ENCODE measurements at places on chromosomes 1 and 21. TPM values are rescaled to one million over a fixed set of nuclear protein-coding genes. Genes with fewer than 3 reads are reported as not detected.
A peak's percentile ranks its signal among the peaks of the same experiment; 100 is the strongest.

DNA sequence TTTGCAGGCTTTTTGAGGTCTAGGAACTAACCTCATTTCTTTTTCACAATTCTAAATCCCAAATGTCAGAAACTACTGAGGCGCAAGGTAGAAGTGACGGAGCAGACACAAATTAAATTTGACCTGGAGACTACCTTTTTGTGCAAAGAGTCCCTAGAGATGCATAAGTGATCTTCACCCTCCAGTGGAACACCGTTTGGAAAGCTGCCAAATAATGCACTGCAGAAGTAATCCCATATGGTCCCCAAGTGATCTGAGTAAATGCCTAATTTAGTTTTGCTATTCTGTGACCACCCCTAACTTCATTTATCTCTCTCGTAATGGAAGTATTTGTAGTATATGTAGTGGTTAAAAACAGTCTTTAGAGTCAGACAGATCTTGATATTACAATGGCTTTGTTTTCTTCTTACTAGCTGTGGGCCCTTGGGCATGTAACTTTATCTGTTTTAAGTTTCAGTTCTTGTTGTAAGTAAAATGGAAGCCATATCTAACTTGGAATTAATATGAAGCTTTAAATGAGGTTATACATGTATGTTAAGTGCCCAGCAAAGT is 70.4 kb upstream of the IPO9 start:
- peaks cover 35% of the 10 kb centered on the region for H3K4me1 ChIP-seq
- H3K4me3 ChIP-seq: no peak overlapping the region
- no peaks in the 10 kb centered on the region for H3K36me3 ChIP-seq

DNA sequence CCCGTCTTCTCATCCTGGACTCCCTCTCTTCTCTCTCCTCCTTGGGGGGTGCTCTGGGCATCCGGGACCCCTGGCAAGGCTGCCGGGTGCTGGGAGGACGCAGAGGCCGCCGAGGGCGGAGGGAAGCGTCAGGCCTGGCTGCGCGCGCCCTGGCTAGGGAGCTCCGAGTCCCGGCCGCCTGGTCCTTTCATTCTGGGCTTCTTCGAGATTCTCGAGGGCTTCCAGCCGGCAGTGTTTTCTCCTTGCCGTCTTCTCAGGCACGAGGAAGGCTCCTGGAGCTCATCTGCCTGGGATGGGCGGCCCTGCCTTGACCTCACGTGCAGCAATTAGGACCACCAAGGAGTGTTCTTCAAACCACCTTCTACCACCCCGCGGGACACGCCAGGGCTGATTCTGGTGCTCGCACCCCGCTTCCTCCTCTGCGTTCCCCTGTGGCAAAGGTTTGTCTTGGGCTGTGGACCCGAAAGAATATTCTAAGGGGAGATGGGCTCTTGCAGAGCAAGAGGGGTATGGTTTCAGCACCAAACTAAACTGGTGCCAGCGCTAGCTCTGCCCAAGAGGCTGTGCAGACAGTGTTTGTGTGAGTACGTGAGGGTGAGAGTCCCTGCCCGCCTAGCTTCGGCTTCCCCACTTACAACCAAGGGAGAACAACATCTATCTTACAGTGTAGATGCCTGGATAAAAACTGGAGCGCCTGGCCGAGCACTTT is 36.5 kb downstream of the PIK3CD start:
- no peak for DNase-seq
- no peaks in the 10 kb centered on the region for H3K27me3 ChIP-seq
- H3K4me3 ChIP-seq: peak overlapping the region; percentile 66
- peaks cover 8% of the 10 kb centered on the region for H3K36me3 ChIP-seq
- peaks cover 39% of the 10 kb centered on the region for H3K4me1 ChIP-seq
- peak overlapping the region; percentile 31 for H3K27ac ChIP-seq

Gene PTAFR
- 52.8 TPM for total RNA-seq

Gene LCE2A
- total RNA-seq: not detected

DNA sequence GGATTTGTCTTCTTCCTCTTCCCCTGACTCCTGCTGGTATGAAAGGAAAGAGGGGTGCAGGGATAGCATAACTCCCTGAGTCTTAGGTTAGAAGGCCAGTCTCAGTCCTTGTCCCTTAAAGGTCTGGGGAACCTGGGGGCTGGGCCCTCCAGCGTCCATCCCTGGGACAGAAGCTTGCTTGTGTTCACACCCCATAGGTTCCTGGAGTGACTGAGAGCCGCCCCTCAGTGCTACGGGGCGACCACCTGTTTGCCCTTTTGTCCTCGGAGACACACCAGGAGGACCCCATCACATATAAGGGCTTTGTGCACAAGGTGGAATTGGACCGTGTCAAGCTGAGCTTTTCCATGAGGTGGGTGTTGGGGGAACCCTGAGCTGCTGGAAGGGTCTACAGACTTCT is 13.1 kb downstream of the RHOC start:
- H3K4me3 ChIP-seq: no peak overlapping the region
- peaks cover 5% of the 10 kb centered on the region for H3K4me1 ChIP-seq
- DNase-seq: no peak
- peaks cover 95% of the 10 kb centered on the region for H3K36me3 ChIP-seq
- no peak overlapping the region for H3K27ac ChIP-seq

DNA sequence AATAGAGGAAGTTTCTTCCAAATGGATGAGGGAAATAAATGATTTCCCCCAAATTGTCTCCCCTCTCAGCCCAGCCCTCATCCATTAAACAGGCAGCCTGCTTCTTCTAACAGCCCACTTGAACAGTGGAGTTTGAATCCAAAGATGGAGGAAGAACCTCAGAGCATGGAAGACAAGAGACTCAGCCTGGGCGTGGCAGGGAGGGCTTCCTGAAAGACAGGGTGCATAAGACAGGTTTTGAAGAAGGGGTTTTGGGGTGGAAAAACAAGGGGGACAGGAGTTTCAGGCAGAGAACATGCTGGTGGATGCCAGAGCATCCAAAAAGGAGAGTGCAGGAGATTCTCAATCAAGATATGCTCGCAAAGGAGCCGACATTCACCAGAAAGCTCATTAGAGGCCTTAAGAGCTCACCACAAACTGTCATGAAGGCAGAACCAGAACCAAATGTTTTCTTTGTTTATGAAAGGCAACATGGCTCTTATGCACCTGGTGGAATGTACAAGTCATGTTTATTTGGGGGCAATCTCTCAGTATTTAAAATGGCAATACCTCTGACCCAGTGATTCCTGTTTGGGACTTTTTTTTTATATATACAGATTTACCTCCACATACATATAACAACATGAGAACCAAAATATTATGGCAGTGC is 26.5 kb upstream of the TSPEAR start:
- H3K27ac ChIP-seq: no peak overlapping the region
- no peaks in the 10 kb centered on the region for H3K4me1 ChIP-seq
- H3K27me3 ChIP-seq: no peaks in the 10 kb centered on the region
- no peak overlapping the region for H3K4me3 ChIP-seq

DNA sequence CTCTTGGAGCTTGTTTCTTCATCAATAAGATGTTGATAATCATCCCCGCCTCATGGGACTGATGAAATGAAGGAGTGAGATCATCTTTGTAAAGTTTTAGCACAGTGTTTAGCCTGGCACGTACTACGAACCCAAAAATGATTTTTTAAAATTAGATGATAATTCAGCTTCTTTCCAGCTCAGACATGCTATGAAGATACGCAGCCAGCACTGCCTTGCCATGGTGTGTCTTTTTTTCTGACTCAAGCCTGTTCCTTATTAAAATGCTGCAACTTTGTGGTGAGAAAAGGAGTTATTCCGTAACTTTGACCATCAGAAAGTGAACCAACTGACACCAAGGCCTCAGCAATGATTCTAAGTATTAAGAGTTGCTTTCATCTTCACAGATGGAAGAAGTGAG is 269.0 kb downstream of the LTN1 start:
- no peak overlapping the region for H3K27ac ChIP-seq
- no peak overlapping the region for H3K4me3 ChIP-seq
- H3K27me3 ChIP-seq: no peaks in the 10 kb centered on the region
- no peak for DNase-seq

DNA sequence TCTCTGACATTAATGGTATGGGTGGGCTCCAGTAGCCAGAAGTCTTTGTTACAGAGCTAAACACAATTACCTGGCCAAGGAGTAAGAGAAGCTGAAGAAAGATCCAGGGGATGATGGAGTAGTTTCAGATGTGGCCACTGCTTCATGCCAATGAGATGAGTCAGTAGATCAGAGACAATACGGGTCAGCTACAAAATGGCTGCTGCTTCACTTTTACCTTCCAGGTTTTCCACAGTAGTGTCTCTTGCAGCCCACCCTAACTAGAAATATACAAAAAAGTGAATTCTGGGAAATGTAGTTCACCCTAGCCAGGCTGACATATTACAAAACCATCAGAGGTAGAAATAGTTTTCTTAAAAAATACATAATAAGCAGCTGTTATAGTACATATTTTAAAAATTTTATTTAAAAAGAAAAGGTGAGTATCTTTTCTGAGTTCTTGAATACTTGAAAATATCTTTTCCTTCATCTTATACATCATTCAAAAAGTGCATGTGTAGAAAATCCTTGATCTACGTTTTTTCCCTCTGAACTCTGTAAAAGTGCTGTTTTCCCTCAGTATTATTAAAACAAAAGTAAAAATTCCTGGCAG is 36.1 kb downstream of the LRIF1 start:
- no peaks in the 10 kb centered on the region for H3K4me1 ChIP-seq
- H3K36me3 ChIP-seq: no peaks in the 10 kb centered on the region
- no peak overlapping the region for H3K27ac ChIP-seq

- no peaks in the 10 kb centered on the region for H3K4me1 ChIP-seq
- no peak overlapping the region for H3K27ac ChIP-seq
- no peak overlapping the region for H3K4me3 ChIP-seq
- no peak for DNase-seq
These were observed 1.1 kb downstream of the TNFRSF25 start for GRCh38 chr1:6464915-6465314.

Gene MAP3K21
- total RNA-seq: 9.2 TPM

DNA sequence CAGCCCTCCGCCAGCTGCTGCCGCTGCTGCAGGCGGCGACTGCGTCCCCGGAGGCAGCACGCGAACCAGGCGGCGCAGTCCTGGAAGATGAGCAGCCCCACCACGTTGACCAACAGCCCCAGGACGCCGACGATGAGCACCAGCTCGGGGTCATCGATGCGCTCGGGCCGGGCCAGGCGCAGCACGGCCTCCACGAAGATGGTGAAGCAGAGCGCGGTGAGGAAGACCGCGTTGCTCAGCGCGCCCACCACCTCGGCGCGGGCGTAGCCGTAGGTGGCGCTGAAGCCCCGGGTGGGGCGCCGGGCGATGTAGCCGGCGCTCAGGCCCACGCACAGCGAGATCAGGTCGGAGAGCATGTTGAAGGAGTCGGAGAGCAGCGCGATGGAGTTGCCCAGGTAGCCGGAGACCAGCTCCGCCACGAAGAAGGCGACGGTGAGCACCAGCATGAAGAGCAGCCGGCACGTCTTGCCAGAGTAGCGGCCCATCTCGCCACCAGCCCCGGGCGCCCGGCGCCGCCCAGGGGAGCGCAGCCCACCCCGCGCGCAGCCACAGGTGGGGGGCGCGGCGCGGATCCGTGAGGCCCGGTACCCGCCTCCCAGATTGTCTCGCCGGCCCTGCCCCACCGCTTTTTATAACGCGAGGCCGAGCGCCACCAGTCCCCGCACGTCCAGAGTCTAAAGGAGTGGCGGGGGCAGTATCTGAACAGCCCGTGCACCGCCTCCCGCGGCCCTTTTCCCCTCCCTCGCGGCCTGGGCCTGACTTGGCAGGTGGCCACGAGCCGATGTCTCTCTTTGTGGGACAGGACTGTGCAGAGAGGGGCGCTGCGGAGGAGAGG is at the start of gene SLC30A10:
Gene SLC30A10, minus strand, starts transcription at position 602 of the 835 bp plus-strand sequence. Its CDS starts 117 bp downstream, at position 485.
- no peaks in the 10 kb centered on the region for H3K36me3 ChIP-seq
- no peak for DNase-seq
- H3K27me3 ChIP-seq: peaks cover 34% of the 10 kb centered on the region
- H3K27ac ChIP-seq: no peak within 1 kb of the TSS
- peak within 1 kb of the TSS; percentile 37 for H3K4me3 ChIP-seq

DNA sequence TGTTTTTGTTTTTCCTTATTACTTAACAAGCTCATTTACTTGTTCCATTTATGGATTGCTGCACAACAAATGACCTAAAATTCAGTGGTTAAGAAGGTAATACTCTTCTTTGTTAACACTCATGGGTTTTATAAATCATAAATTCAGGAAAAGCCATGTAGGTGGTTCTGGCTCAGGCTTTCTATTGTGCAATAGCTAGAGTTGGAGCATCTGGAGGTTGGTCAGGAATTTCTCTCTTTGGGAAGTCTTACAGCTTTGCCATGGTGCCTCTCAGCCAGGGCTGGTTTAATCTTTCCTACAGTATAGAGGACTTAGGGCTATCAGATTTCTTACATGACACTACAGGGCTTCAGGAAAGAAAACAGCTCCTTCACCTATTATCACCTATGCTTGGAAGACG is 1677.1 kb downstream of the KCNT2 start:
- H3K27me3 ChIP-seq: no peaks in the 10 kb centered on the region
- H3K4me1 ChIP-seq: no peaks in the 10 kb centered on the region
- no peak for DNase-seq
- no peaks in the 10 kb centered on the region for H3K36me3 ChIP-seq
- no peak overlapping the region for H3K27ac ChIP-seq

- no peaks in the 10 kb centered on the region for H3K27me3 ChIP-seq
- no peaks in the 10 kb centered on the region for H3K36me3 ChIP-seq
- DNase-seq: no peak
- H3K4me3 ChIP-seq: no peak overlapping the region
These were observed 127.5 kb downstream of the UCK2 start for GRCh38 chr1:165954940-165955339.

DNA sequence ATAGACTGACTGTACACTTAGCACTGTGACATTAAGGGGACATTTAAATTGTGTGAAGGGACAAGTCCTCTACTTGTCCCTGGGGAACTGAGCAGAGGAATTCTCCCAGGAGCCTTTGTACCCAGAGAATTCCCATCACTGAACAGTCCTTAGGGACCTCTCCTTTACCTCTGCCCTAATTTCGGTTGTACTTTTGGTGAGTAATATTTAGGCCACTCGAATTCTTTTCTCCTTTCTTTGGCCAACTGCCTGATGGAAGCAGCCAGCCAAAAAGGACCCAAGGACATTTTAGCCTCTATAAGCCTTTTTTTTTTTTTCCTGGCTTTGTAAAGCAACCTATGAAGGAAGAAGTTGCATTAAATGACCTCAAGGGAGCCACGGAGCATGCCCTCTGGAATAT is 71.5 kb downstream of the NR5A2 start:
- H3K27me3 ChIP-seq: no peaks in the 10 kb centered on the region
- H3K27ac ChIP-seq: no peak overlapping the region
- no peak for DNase-seq
- no peaks in the 10 kb centered on the region for H3K4me1 ChIP-seq

Gene BSND
- not detected for total RNA-seq
